ENCODE measurements at places on chromosomes 4 and X.
A peak's percentile ranks its signal among the peaks of the same experiment; 100 is the strongest.

DNA sequence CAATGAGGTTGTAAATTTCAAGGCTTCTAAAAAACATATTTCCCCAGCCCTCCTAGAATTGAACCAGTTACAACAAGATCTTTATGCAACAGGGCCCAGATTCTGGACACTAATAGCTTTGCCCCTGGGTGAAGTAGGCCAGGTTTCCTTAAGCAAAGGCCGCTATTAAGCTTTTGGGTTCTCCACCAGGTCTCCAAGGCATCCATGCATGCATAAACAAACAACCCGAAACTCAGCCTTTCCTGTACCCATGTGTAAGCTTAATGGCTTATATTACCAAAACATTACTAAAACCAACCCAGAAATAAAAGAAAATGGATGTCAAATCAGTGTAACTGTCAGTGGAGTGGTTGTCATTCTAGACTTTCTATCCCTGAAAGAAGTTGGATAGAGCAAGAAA is 137.1 kb downstream of the ARHGAP6 start:
- DNase-seq: no peak

DNA sequence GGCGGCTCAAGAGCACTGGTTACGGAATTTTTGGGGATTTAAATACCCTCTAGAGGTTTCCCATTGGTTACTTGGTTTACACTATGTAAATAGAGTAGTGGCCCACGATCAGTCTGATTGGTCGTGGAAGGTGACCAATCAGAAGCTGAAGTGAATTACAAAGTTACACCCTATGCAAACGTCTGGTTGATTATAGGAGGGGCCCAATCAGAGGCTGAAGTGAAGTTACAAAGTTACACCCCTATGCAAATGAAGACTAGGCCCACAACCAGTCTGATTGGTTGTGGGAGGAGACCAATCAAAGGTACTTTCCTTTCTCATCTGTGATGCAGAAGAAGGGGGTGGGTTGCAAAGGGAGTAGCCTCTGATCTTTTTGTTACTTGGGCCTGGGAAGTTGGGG is 45.1 kb upstream of the HSD17B10 start:
- DNase-seq: peak; percentile 28

DNA sequence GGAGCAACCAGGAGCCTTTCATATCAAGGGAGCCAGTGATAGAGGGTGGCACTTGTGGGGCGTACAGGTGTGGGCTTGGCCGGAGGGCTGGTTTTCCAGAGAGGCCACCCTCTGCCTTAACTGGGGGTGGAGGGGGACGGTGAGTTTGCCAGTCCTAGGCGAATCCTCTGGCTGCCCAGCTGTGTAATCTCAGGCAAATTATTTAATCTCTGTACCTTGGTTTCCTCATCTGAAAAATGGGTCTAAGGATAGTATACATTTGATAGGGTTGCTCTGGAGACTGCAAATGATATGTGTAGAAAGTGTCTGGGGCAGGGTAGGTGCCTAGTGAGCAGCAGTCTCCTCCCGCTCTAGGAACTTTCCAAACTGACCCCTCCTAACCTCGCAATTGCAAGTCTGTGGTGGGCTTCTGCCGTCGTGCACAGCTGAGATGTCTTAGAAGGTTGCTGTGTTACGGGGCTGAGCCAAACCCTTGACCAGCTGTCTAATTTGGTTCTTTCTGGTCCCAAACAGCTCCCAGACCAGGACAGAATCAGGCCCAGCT is 3.8 kb upstream of the CXCR3 start:
- DNase-seq: no peak

DNA sequence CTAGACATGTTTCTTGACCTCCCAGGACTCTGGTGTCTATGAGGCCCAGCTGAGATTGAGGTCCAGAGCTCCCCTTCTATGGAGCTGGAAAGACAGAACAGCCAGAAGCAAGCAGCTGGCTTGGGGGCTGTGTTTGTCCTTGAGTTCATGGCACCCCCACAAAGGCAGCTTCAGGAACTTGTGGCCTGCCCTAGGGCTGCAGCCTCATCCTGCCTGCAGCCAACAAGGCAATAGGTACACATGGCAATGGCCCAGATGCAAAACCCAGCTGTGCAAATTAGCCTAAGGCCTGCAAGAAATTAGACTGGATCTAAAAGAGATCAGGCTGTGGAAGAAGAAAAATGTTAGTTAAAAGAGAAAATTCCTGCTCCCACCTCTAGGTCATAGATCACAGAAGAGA is 131.7 kb upstream of the NALF2 start:
- DNase-seq: no peak

- DNase-seq: no peak
Observed at GRCh38 chrX:154350429-154351182, 23.8 kb downstream of the FLNA start.

DNA sequence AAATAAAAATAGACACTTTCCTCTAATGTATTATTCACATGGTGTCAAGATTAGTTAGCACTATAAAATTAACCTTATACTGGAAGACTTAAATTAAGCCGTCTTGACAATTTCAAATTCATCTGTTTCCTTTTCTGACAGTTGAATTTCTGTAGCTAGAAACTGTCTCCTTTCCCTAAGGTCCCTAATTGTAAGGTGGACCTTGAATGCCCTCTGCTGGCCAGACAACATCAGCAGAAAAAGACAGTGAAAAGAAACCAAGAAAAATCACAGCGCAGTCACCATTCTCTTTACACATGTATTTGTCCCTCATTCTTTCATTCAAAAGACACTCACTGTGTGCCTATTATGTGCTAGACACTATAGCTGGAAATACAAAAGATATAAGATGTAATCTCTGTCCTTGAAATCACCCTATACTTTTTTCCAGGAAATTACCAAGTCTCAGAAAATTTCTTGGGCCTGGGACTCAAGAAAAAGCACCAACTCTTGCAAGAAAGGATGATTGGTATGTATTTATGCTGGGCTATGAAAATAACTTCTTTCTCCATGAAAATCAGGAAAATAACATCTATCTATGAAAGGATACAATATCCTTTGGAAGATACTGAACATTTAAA is 32.7 kb upstream of the AMBN start:
- peak; percentile 67 for DNase-seq

DNA sequence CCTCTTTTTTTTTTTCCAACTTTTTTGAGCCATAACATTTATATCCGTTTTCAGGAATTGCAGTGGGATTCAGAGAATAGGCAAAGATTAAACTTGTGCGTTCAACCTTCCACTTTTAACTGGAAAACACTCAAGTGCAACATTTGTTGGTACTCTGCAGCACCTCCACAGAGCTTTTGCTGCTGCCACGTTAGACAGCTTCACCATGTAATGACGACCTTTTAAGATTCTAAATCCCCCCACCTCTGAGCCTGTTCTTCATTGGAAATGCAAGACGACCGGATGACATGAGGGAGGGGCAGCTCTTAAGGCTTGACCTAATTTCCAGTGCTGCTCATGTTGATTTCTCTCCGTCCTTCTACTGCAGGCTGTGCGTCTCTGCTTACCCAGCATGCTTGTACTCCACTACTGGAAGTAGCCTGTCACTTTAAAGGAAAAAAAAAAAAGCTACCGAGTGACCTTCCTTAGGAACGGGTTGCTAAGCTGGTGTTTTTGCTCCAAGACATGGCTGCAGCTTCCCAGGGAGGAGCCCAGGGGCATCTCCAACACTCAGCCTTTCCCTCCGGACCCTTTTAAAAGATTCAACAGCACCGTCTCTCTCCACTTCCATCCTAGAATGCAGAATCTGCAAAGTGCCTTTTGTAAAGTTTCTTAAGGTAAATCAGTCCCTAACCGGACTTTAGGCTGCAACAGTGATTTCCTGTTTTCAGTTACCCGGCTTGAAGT is at the start of gene CC2D2A:
CC2D2A (plus strand) TSS at position 481 of the 726 bp plus-strand sequence. CDS start 6,051 bp downstream, outside the sequence.
- peak; percentile 64 for DNase-seq

DNA sequence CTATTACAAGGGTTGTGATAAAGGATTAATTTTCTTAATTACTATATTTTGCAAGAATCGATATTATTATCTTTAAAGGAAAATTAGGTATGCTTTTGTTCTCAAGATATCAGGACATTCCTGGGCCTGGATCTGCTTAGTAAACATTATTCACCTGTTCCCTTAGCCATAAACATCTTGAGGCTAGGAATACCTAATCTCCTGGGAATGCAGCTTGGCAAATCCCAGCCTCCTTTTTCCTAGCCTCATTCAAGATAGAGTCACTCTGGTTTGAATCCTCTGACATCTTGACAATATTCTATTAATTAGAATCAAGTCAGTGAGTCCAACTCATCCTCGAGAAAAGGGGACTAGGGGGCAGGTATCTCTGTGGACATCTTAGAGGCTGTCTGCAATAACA is 327.1 kb downstream of the STIM2 start:
- DNase-seq: no peak

DNA sequence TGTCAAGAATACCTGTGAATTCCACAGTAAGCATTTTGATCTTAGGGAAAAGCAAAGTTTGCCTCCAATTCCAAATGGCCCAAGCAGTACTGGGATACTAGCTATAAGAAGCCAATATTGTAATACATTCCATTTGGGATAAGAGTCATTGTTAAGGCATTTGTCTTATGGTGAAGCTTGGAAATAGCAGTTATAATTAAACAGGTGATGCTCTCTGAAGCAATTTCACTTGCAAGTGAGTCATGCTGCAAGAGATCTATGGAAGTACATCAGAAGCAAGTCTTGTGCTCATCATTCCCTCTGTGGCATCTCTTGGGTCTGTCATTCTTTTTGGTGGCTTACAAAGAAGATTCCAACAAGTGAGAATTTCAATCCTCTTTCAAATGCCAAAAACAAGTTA is 386.4 kb upstream of the RPS6KA3 start:
- DNase-seq: peak; percentile 1

- peak; percentile 19 for DNase-seq
Observed at GRCh38 chrX:29478336-29479069, 736.9 kb upstream of the MAGEB2 start.

Data from ELR (cell line).